Naive B cell (primary cell): ENCODE measurements at places on chromosomes 1 and 21. TPM values are rescaled to one million over a fixed set of nuclear protein-coding genes. Genes with fewer than 3 reads are reported as not detected.

- DNase-seq: no peak
- no peaks in the 10 kb centered on the region for H3K36me3 ChIP-seq
- H3K4me3 ChIP-seq: no peak overlapping the region
- peaks cover 11% of the 10 kb centered on the region for H3K27me3 ChIP-seq
- H3K4me1 ChIP-seq: peaks cover 6% of the 10 kb centered on the region
These were observed 63.4 kb downstream of the OPTC start for GRCh38 chr1:203557390-203557789.

Gene FMO5
- polyA plus RNA-seq: 6.5 TPM

Gene ESPN
- polyA plus RNA-seq: not detected

- H3K36me3 ChIP-seq: peaks cover 42% of the 10 kb centered on the region
- H3K27ac ChIP-seq: peak overlapping the region; percentile 6
- no peaks in the 10 kb centered on the region for H3K27me3 ChIP-seq
- H3K4me3 ChIP-seq: no peak overlapping the region
- H3K4me1 ChIP-seq: no peaks in the 10 kb centered on the region
These were observed 27.9 kb downstream of the PCSK9 start for GRCh38 chr1:55067022-55067778.

DNA sequence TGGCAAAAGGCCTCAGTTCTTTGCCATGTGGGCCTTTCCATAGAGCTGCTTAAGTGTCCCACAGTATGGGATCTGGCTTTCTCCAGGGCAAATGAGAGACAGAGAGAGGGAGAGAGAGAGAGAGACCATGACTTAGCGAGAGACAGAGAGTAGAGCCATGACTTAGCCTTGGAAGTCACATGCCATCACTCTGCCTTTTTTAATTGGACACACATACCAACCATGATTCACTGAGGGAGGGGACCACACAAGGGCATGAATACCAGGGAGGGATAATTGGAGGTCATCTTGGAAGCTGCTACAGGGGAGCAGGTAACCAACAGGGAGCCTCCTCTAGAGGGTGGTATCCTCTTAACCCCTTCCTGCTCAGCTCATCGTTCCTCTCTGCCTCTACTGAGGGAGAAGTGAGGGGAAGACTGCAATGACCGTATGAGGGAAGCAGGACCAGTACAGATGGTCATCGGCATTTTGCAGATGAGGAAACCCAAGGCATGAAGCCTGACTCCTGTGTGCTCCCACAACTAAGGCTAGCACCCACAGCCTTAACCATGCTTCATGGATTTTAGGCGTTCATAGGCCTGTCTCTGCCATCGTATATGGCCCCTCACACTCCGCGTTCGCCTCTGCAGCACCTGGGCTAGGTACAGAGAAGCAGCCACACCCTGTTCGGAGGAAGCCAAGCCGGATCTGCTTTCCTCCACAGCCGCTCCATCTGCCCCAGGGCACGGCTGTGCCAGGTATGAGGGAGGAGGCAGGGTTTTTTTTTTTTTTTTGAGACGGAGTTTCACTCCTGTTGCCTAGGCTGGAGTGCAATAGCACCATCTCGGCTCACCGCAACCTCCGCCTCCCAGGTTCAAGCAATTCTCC is 38.6 kb downstream of the MEF2D start:
- peak overlapping the region; percentile 10 for H3K27ac ChIP-seq
- H3K4me3 ChIP-seq: no peak overlapping the region

DNA sequence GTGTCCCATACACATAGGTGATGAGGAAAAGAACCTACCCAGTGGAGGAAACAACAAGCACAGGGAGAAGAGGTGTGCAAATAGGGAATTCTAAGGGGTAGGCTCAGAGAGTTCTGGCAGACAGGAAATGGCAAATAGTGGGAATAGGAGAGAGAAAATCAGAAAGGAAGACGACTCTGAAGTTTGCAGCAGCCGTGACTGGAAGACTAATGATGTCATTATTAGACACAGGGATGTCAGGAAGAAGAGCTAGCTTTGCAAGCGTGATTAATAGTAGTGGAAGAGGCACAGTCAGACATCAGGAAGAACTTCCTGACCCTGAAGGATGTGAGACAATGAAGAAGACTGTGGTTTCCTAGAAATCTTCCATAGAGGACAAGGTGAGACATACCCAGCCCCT is 21.1 kb downstream of the DLGAP3 start:
- DNase-seq: no peak
- peaks cover 8% of the 10 kb centered on the region for H3K27me3 ChIP-seq
- H3K4me1 ChIP-seq: peaks cover 7% of the 10 kb centered on the region
- no peak overlapping the region for H3K27ac ChIP-seq
- H3K4me3 ChIP-seq: no peak overlapping the region
- peaks cover 19% of the 10 kb centered on the region for H3K36me3 ChIP-seq

GRCh38 chr1:29201595-29202051 is 19.9 kb upstream of the SRSF4 start:
- DNase-seq: no peak
- no peak overlapping the region for H3K27ac ChIP-seq
- peaks cover 3% of the 10 kb centered on the region for H3K4me1 ChIP-seq
- H3K36me3 ChIP-seq: no peaks in the 10 kb centered on the region
- H3K4me3 ChIP-seq: no peak overlapping the region

GRCh38 chr1:238582816-238583215 is 692.1 kb upstream of the ZP4 start:
- no peak for DNase-seq
- no peaks in the 10 kb centered on the region for H3K36me3 ChIP-seq
- no peaks in the 10 kb centered on the region for H3K27me3 ChIP-seq
- H3K27ac ChIP-seq: no peak overlapping the region
- H3K4me1 ChIP-seq: no peaks in the 10 kb centered on the region

DNA sequence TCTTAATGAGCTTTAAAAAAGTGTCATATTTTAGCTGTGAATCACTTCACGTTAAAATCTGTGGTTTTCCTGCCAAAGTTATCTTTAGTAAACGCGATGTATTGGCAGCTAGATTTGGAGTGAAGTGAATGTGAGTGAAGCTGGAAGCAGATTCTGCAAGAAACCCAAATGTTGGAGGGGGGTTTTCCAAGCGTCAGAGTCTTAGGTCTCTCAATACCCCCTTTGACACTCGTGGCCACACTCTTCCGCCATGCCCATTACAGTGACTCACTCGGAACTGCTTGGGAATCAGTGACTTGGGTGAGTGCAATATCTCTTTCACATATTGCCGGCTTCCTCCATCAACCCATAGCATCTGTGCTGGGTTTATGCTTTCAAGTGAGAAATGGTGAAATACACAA is 17.5 kb downstream of the B3GALT5 start:
- no peak overlapping the region for H3K4me3 ChIP-seq
- DNase-seq: no peak

DNA sequence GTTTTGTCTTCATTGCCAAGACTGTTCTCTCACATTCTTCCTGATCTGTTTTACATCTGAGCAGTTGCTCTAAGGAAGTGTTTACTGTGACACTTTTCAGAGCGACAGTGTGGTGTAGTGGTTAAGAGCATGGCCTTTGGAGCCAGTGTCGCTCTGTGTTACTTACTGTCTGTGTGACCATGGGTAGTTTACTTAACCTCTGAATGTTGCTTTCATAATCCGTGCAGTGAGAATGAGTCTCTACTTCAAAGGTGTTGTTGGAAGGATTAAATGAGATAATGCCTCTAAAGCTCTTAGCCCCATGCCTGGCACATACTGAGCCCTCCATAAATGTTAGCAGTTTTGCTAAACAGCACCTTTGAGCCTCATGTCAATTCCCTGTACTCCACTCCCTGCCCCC is 35.9 kb upstream of the ZFP69B start:
- no peak for DNase-seq
- H3K27ac ChIP-seq: peak overlapping the region; percentile 91
- H3K36me3 ChIP-seq: peaks cover 71% of the 10 kb centered on the region
- H3K4me3 ChIP-seq: no peak overlapping the region
- H3K27me3 ChIP-seq: no peaks in the 10 kb centered on the region

Gene RIPK4
- polyA plus RNA-seq: not detected

DNA sequence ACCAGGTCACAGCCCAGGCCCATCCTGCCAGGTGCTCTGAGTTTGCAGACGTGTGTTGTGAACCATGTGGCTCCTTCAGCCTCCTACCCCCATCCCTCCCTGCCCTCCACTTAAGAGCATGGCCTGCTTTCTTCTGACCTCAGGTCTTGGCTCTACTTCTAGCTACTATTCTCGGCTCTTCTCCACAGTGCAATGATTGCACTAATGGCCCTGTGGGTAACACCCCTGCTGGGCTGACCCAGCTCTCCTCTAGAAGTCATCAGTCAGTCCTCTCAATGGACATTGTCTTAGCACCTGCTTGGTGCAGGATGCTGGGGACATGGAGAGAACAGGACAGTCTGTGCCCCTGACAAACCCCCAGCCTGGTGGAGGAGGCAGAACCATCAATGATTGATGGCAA is 22.2 kb upstream of the IFFO2 start:
- peaks cover 23% of the 10 kb centered on the region for H3K36me3 ChIP-seq
- DNase-seq: no peak
- no peak overlapping the region for H3K4me3 ChIP-seq
- no peak overlapping the region for H3K27ac ChIP-seq
- peaks cover 32% of the 10 kb centered on the region for H3K27me3 ChIP-seq

DNA sequence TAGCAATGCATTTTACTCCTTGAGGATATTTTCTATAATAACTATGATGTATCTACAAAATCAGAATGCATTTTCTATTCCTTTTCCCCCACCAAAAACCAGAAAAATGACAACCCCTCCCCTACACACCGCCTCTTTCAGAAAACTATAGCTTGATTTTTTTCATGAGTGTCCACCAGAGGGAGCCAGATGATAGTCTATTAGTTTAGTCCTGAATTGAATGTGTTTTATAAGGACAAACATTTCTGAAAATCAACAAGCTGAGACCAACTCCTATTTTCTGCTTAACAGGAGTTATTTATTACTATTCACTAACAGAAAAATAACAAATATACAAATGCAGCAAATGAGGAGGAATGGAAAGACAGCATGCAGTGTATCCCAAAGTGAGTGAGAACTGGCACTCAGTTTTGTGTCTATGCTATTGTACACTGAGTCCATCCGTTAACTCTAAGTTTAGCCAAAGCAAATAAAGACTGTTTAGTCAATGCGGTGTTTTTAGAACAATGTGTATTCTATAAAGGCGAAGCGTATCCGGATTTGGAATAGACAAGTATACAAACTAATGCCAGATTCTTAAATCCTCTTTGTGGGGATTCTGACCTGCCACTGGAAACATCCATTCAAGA is 182.6 kb downstream of the VAV3 start:
- no peak overlapping the region for H3K4me3 ChIP-seq
- peak overlapping the region; percentile 77 for H3K27ac ChIP-seq
- H3K27me3 ChIP-seq: no peaks in the 10 kb centered on the region
- H3K36me3 ChIP-seq: no peaks in the 10 kb centered on the region
- DNase-seq: peak; percentile 65

GRCh38 chr1:226751703-226752102 is 12.6 kb upstream of the ITPKB start:
- peaks cover 24% of the 10 kb centered on the region for H3K4me1 ChIP-seq
- H3K4me3 ChIP-seq: no peak overlapping the region
- peaks cover 6% of the 10 kb centered on the region for H3K27me3 ChIP-seq
- H3K27ac ChIP-seq: no peak overlapping the region
- no peak for DNase-seq

DNA sequence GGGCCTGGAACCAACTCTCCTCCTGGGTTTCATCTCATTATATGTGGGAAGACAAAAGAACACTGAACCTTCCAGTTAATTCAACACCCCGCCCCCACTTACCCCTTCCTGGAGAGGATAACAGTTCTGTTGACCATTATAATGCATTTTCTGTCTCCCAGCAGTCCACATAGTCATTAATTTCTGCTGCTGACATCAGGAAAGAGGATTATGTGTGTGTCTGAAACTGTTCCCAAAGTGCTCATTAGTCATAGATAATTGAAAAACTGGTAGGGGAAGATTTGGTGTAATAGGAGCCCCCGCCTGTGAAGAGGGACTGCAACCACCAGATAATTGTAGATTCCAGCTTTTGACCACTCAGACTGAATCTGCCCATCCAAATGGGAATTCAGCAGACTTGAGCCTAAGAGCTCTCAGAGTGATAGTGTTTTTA is 208.7 kb downstream of the FGGY start:
- no peak overlapping the region for H3K27ac ChIP-seq
- H3K36me3 ChIP-seq: peaks cover 13% of the 10 kb centered on the region
- no peak for DNase-seq
- peaks cover 9% of the 10 kb centered on the region for H3K4me1 ChIP-seq

DNA sequence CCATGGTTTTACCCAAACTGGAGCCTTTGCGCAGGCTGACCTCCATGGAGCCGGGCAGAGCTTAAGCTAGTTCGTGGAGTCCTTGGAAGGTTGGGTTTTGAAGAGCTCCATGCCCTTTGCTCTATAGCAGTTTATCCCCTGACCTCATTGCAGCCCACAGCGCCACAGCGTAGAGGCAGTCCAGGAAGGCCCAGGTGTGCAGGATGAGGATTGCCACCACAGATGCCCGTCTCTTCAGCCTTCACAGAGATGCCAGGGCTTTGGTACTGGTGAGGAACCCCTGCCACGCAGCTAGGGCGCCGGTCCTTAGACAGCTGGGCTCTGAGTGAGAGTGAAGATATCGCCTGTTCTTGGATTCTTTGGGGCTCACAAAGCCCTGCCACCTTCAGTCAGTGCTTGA is 138.6 kb downstream of the PEX14 start:
- H3K27me3 ChIP-seq: no peaks in the 10 kb centered on the region
- no peak overlapping the region for H3K27ac ChIP-seq
- H3K4me1 ChIP-seq: no peaks in the 10 kb centered on the region
- DNase-seq: no peak

GRCh38 chr1:228305721-228306152 is 97.9 kb downstream of the OBSCN start:
- no peak overlapping the region for H3K4me3 ChIP-seq
- peaks cover 26% of the 10 kb centered on the region for H3K36me3 ChIP-seq
- no peak for DNase-seq
- H3K27ac ChIP-seq: no peak overlapping the region

- DNase-seq: no peak
- H3K4me3 ChIP-seq: no peak overlapping the region
- H3K27me3 ChIP-seq: no peaks in the 10 kb centered on the region
- H3K36me3 ChIP-seq: peaks cover 13% of the 10 kb centered on the region
These were observed 6.8 kb upstream of the ALDH4A1 start for GRCh38 chr1:18908911-18909771.

Gene WNT3A
- not detected for polyA plus RNA-seq

DNA sequence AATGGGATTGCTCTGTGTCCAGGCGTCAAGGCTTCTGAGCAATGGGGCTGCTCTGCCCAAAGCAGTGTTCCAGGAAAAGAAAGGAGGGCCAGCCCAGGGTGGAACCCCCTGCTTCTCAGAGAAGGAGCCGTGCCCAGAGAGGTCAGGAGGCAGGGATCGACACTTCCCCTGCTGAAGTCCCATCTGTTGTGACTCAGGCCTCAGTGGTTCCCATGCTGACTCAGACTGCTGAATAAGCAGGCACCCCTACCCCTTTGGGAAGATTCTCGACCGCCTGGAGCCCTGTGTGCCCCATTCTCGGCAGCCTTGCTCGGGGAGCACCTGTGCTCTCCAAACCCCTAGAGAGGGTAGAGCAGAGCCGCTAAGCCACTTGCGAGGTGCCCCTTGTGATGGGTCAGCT is 23.9 kb downstream of the PKP1 start:
- no peaks in the 10 kb centered on the region for H3K4me1 ChIP-seq
- H3K4me3 ChIP-seq: no peak overlapping the region
- no peak overlapping the region for H3K27ac ChIP-seq
- H3K36me3 ChIP-seq: no peaks in the 10 kb centered on the region
- DNase-seq: no peak
- peaks cover 38% of the 10 kb centered on the region for H3K27me3 ChIP-seq
